ENCODE measurements at places on chromosomes 11 and 22. TPM values are rescaled to one million over a fixed set of nuclear protein-coding genes. Genes with fewer than 3 reads are reported as not detected.
A peak's percentile ranks its signal among the peaks of the same experiment; 100 is the strongest.

- H3K4me1 ChIP-seq = no peaks in the 10 kb centered on the region
- H3K36me3 ChIP-seq = no peaks in the 10 kb centered on the region
- no peak for DNase-seq
Observed at GRCh38 chr11:80388130-80388529, 947.3 kb upstream of the TENM4 start.

DNA sequence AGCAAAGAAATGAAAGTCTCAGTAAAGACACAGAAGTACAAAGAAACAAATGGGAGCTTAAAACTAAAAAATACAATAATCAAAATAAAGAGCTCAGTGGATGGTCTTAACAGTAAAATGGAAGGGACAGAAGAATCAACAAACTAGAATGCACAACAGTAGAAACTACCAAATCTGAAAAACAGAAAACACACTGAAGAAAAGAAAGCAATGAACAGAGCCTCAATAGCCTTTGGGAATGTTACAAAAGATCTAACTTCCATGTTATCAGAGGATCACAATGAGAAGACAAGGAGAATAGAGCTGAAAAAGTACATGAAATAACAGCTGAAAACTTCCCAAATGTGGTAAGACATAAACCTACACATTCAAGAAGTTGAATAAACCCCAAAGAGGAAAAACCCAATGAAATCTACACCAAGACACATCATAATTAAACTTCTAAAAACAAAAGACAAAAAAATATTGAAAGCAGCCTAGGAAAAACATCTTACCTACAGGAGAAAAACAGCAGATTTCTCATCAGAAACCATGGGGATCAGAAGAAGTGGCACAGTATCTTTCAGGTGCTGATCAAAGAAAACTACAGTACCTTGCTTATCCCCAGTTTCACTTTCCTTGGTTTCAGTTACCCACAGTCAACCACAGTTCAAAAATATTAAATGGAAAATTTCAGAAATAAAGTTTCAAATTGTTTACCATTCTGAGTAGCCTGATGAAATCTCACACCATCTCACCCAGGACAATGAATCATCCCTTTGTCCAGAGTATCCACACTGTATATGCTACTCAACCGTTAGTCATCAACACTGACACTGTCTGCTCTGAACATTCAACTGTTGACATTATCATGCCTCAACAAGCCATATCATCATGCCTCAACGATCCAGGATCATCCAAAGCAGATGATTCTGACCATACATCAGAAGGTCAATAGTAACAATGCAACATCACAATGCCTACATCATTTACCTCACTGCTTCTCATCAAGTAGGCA is 22.2 kb downstream of the RRAS2 start:
- peaks cover 17% of the 10 kb centered on the region for H3K36me3 ChIP-seq
- no peak overlapping the region for H3K27ac ChIP-seq
- H3K4me1 ChIP-seq = peaks cover 7% of the 10 kb centered on the region

DNA sequence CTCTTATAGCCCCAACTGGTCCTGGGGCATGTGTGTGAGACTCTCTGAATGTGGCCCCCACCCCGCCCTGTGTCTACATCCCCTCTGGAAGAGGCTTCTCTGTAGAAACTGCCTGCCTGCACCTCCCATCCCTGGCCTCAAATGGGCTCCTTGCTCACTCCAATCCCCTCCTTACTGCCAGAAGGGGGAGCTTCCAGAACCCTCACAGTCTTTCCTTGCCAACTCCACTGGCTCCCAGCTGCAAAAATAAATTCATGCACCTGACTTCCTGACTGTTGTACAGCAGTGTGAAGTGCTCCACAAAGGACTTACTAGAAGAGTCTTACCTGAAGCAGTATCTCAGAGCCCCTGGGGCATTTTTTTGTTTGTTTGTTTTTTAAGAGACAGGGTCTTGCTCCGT is 15.2 kb upstream of the SERPIND1 start:
- H3K4me1 ChIP-seq = no peaks in the 10 kb centered on the region
- no peak for DNase-seq
- no peaks in the 10 kb centered on the region for H3K27me3 ChIP-seq
- H3K36me3 ChIP-seq = peaks cover 11% of the 10 kb centered on the region

GRCh38 chr22:46012182-46012880 is 35.4 kb upstream of the WNT7B start:
- H3K36me3 ChIP-seq = no peaks in the 10 kb centered on the region
- no peak overlapping the region for H3K4me3 ChIP-seq
- no peaks in the 10 kb centered on the region for H3K27me3 ChIP-seq

DNA sequence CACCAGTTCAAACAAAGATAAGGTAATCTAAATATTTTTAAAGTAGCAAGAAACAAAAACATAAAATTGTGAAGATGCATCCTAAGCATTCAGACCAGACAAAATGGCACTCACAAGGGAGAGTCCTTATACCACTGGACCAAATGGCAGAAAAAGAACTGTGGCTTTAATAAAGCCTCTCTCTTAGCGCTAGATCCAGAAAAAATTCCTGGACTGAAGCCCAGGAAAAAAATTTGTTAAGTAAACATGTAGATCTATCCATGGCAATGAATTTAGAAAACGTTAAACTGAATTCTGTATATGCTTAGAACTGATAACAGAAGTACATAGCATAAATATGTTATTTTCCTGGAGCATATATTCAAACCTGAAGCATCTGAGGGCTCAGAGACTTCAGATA is 11.8 kb upstream of the CD59 start:
- DNase-seq = no peak
- peaks cover 9% of the 10 kb centered on the region for H3K36me3 ChIP-seq
- H3K27ac ChIP-seq = no peak overlapping the region
- H3K4me1 ChIP-seq = no peaks in the 10 kb centered on the region
- no peaks in the 10 kb centered on the region for H3K27me3 ChIP-seq

- H3K4me1 ChIP-seq = peaks cover 47% of the 10 kb centered on the region
- no peak overlapping the region for H3K4me3 ChIP-seq
- H3K36me3 ChIP-seq = peaks cover 13% of the 10 kb centered on the region
- no peaks in the 10 kb centered on the region for H3K27me3 ChIP-seq
- H3K27ac ChIP-seq = no peak overlapping the region
Observed at GRCh38 chr22:23237841-23238240, 57.5 kb downstream of the BCR start.

GRCh38 chr22:38406617-38407016 is 48.4 kb downstream of the KCNJ4 start:
- peaks cover 1% of the 10 kb centered on the region for H3K4me1 ChIP-seq
- no peak for DNase-seq
- no peak overlapping the region for H3K27ac ChIP-seq
- H3K36me3 ChIP-seq = no peaks in the 10 kb centered on the region
- no peaks in the 10 kb centered on the region for H3K27me3 ChIP-seq
- H3K4me3 ChIP-seq = no peak overlapping the region

DNA sequence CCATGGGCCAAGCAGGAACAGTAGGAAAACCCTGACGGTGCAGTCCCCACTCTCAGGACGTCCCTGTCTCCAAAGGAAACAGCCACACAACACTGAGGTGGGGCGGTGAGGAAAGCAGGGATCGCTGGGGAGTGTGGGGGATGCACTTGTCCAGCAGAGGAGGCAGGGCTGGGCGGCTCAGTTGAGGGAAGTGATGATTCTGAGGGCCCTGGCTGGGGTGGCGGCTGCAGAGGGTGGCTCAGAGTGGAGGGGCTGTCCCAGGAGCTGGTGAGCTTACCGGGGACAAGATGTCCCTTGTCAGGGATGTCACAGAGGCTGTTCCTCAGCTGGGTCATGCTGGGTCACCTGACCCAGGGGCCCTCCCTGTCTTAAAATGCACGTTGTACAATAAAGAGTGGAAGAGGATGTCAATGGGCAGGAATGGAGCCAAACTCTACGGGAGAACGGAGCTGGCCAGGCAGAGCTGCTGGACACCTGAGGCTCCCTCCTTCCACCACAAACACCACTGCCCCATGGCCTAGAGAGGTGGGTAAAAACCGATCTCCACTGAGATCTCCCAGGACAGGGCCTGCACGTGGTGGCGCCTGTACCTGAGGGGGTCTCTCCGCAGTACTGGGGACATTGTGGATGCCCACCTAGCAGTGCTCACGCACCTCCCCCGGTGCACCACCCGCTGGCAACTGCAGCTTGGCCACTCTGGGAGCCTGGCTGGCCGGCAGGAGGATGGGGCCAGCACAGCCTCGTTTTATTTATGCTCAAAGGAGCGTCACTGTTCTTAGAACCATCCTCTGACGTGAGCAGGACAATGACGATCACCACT is 9.7 kb upstream of the EFCAB6 start:
- peak; percentile 62 for DNase-seq
- H3K27ac ChIP-seq = peak overlapping the region; percentile 27
- no peaks in the 10 kb centered on the region for H3K36me3 ChIP-seq
- H3K27me3 ChIP-seq = no peaks in the 10 kb centered on the region
- H3K4me1 ChIP-seq = peaks cover 15% of the 10 kb centered on the region
- H3K4me3 ChIP-seq = no peak overlapping the region

DNA sequence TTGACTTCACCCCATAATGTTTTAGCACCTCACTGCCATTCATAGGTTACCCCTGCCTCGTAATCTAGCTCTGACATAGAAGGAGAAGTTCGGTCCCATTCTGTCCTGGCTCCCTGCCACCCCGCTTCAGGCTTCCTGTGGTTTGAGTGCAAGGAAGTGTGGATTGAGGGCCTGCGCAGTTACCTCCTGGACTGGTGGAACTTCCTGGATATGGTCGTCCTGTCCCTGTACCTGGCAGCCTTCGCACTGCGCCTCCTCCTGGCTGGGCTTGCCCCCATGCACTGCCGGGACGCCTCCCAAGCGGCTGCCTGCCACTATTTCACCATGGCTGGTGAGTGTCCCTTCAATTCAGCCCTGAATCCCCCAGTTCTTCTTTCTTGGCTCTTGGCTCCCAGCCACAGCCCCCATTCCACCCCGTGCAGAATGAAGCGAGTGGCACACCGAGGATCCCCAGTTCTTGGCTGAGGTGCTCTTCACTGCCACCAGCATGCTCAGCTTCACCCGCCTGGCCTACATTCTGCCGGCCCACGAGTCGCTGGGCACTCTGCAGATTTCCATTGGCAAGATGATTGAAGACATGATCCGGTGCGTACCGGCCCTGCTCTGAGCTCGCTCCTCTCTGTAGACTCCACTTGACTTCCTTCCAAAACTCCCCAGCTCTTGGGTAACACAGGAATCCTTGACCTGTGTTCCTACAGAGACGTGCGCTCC is 15.4 kb downstream of the ART5 start:
- H3K27ac ChIP-seq = no peak overlapping the region
- no peaks in the 10 kb centered on the region for H3K36me3 ChIP-seq
- H3K4me1 ChIP-seq = no peaks in the 10 kb centered on the region
- DNase-seq = no peak

GRCh38 chr11:62922653-62923431 is 1.7 kb upstream of the CHRM1 start:
- DNase-seq = no peak
- peaks cover 56% of the 10 kb centered on the region for H3K27me3 ChIP-seq
- H3K27ac ChIP-seq = peak overlapping the region; percentile 87
- H3K4me3 ChIP-seq = peak overlapping the region; percentile 72

PTGDR2 gene
- total RNA-seq = 2.6 TPM

SERPING1 gene
- 58.5 TPM for total RNA-seq

DCDC1 gene
- 2.0 TPM for total RNA-seq

CCND1 gene
- 299 TPM for total RNA-seq

DUSP8 gene
- 16.1 TPM for total RNA-seq
